ENCODE measurements at places on chromosomes 3 and 15.

- DNase-seq, result no peak
Observed at GRCh38 chr3:184740509-184741258, 28.8 kb upstream of the MAGEF1 start.

GRCh38 chr3:21876782-21877181 is 125.8 kb upstream of the ZNF385D start:
- DNase-seq, result no peak

GRCh38 chr15:64161688-64162477 is 939 bp downstream of the PPIB start:
- DNase-seq, result no peak

GRCh38 chr3:116614795-116615362 is 94.7 kb upstream of the TUSC7 start:
- peak; percentile 4 for DNase-seq

- no peak for DNase-seq
Observed at GRCh38 chr15:98953968-98954367, 53.6 kb downstream of the PGPEP1L start.

GRCh38 chr15:27646531-27646930 is 452.6 kb downstream of the OCA2 start:
- DNase-seq, result no peak

GRCh38 chr3:45275006-45275704 is 49.1 kb upstream of the TMEM158 start:
- no peak for DNase-seq

- DNase-seq, result no peak
Observed at GRCh38 chr15:40250304-40250656, 11.4 kb downstream of the PAK6 start.

- no peak for DNase-seq
Observed at GRCh38 chr3:143865302-143865701, 17.0 kb upstream of the SLC9A9 start.

GRCh38 chr3:46303240-46303639 is 50.7 kb upstream of the CCR2 start:
- no peak for DNase-seq

GRCh38 chr3:33145901-33146580 is 32.2 kb downstream of the CRTAP start:
- no peak for DNase-seq

DNA sequence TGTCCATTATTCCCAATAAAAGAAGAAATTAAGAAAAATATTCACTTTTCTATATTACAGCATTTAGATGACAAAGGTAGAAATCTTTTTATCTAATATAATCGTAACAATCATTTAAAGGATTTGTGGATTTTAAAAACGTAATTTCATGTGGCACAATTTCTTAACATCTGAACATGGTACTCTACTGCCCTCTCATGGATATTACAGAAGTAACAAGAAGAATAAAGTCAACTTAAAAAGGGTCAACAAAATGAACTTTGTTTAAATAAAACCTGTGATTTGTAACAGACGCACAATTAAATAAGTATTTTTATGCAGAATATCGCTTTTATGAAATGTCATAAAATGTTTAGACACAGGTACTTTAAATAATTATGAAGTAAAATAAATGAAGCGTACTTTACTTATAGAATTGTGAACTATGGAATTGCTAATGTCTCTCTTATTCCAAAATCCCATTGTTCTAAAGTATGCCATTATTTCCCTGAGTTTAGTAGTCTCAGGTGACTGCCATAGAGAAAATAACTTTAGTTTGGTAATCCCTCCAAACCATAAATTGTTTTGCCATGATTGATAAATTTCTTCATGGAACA is 366.8 kb upstream of the ZNF385D start:
- peak; percentile 43 for DNase-seq

- no peak for DNase-seq
Observed at GRCh38 chr3:148790370-148790769, 37.2 kb upstream of the CPB1 start.

- DNase-seq, result no peak
Observed at GRCh38 chr15:62841269-62841628, 201.3 kb upstream of the TPM1 start.

Data from GM12865 (cell line).